IPS-NIHi11 (cell line): ENCODE measurements at places on chromosomes 16 and 17.
A peak's percentile ranks its signal among the peaks of the same experiment; 100 is the strongest.

DNA sequence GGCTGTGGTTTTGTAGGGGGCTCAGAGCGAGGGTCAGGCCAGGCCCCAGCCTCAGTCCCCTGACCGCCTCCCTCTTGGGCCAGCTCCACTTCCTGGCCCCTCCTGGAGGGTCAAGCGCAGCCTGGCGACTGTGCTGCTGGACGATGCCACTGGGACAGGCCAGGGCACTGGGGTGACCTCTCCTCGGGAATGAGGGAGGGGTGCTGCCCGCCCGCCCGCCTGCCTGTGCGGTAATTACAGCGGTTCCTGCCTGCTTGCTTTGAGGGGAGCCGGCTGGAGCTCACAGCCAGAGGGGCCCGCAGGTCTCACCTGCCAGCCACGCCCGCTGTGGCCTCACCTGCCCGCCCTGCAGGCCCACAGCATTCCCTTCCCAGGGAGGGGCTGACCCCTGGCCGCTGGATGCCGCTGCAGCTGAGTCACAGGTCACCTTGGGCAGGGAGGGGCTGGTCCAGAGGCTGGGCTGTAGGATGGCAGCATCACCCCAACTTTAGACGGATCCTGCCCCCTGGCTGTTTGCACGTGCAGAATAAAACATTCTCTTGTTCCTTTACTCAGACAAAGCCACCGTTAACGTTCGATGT is 76.7 kb upstream of the CBX4 start:
- peak; percentile 84 for DNase-seq

- DNase-seq = no peak
Measured at GRCh38 chr17:55289106-55289446, 24.3 kb downstream of the HLF start.

DNA sequence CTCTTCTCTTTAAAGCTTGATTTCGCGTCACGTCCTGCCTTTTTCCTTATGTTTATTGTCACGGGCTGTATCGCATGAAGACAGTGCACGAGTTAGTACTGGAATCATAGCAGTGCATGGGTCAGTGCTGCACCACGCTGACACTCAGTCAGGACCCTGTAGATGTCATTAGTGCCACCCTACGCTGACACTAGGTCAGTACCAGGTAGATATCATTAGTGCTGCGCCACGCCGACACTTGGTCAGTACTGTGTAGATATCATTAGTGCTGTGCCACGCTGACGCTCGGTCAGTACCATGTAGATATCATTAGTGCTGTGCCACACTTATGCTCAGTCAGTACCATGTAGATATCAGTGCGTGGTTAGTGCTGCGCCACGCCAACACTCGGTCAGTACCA is 106.2 kb upstream of the ZNF469 start:
- no peak for DNase-seq

DNA sequence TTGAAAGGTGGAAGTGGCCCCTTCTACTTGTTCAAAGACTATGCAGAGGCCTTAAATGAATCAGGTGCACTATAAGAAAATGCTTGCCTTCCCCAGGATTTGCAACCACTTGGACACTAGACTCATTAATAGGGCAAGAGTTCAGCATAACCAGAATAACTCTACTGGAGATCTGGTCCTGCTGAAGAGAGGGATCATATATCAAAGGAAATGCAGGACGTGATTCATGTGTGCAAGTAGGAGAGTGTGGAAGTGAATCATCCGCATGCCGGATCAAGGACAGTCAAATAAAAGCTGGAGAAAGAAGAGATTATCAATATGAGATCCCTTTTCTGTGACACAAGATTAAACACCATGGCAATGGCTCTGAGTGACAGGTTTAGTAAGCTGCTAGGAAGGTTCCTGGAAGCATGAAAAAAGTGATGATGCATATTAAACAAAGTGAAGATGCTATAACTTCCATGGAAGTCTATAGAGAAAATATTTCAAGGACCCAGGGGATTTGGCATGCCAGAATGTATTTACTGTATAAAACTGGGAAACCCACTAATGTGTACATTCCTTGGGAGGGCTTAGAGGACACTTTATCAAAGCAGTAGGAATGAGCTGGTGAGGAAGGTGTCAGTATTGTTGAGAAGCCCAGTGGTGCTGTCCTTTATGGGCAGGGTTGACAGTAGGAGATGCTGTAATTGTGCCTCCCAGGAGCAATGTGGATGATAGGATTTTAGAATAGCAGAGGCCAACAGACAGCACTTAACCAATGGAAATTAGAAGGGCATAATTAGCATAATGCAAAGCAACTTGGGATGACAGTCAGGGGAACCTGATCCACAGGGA is 133.1 kb downstream of the ABCA8 start:
- DNase-seq = no peak

DNA sequence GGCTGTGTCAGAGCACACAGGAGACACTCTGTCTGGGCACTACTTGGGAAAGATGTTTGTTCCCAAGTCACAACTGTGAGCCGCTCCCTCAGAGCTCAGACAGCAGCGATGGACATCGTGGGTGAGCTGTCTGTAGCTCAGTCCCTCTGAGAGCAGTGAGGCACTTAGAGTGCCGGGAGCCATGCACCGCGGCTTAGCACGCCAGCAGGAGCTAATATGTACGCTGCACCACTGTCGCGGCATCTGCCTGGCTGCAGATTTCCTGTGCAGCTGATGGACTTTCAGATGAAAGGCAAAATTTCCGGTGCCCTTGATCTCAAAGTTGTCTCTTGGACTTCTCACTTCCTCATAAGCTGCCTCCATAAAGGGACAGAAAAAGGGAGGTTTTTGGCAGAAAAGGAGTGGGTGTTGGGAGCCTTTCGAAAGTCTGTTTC is 92.8 kb upstream of the ZNF469 start:
- no peak for DNase-seq

DNA sequence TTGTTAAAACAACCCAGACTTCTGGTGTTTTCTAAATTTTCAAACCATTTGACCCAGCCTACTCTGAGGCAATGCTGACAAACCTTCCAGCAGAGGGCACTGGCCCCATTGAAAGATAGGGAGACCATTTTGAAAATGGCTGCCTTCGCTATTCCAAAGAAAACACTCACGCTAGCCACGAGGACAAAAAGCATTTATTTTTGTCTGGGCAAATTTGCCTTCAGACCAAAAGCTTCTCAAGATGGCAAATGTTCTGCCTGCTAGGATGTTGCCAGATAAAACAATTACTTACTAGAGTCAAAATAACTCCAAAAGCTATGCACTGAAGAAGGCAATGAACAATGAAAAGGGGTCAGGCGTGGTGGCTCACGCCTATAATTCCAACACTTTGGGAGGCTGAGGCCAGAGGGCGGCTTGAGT is 296.7 kb upstream of the IRX5 start:
- peak; percentile 55 for DNase-seq

GRCh38 chr16:4021070-4021779 is 95.0 kb downstream of the ADCY9 start:
- DNase-seq = no peak

- DNase-seq = no peak
Measured at GRCh38 chr16:47716571-47716970, 255.4 kb downstream of the PHKB start.

DNA sequence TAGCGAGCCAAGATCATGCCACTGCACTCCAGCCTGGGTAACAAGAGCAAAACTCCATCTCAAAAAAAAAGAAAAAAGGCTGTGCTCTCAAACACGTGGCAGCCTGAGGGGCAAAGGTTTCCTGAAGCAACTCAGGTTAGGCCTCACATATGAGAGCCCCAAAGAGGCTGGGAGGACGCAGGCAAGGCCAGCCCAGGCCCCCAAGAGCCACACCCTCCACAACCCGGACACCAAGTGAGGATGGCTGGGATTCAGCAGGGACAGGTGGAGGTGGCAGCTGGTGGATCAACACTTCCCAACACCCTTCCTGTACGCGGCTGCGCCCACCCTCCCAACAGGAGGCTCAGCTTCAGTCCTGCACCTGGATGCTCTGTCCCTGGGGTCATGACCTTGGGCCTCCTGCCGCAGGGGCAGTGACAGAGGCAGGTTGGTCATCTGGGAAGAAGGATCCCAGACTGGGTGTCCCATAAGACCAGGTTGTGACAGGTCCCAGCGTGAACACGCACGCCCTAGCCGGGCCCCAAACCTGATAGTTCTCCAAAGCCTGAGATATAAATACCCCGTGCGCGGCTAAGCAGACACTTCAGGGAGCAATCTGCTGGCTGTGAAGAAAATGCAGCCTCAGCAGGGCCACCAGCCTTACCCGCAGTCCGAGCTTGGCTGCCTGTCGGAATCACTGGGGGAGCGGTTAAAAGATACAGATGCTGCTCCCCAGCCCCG is 78.1 kb downstream of the TIMM22 start:
- DNase-seq = no peak

- DNase-seq = no peak
Measured at GRCh38 chr16:57606147-57606846, 22.1 kb upstream of the ADGRG1 start.
